ENCODE measurements at places on chromosomes 4 and X.

DNA sequence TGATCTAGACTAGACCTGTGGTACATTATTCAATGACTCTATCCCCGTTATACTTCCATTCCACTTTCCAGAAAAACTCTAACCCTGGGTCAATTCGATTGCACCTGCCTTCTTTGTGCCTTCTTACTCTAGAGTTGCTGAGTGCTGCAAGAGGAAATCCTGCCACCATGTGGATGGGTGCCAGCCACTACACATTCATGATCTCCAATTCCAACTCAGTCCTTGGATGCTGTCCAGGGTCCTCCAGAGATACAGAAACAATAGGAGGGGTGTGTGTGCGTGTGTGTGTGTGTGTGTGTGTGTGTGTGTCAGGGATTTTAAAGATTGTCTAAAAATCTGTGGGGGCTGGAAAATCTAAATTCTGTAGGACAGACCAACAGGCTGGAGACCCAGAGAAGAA lies 42.9 kb upstream of the INTS6L start:
- DNase-seq: peak; percentile 25

- DNase-seq: no peak
Measured at GRCh38 chrX:105136786-105137185, 83.7 kb downstream of the TEX13A start.

DNA sequence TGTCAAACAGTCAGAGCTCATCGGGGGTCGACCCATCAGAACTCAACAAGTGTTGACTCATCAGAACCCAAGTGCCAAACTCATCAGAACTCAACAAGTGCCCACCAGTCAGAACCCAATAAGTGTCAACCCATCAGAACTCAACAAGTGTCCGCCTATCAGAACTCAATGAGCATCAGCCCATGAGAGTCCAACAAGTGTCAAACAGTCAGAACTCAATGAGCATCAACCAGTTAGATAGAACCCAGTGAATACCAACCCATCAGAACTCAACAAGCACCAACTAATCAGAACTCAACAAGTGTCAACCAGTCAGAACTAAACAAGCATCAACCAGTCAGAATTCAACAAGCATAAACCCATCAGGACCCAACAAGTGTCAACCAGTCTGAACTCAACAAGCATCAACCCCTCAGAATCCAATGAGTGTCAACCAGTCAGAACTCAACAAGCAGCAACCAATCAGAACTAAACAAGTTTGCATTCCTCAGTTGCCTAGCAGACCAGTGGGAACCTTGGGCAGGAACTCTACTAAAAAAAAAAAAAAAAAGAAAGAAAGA lies 115.3 kb downstream of the PRKX start:
- no peak for DNase-seq

DNA sequence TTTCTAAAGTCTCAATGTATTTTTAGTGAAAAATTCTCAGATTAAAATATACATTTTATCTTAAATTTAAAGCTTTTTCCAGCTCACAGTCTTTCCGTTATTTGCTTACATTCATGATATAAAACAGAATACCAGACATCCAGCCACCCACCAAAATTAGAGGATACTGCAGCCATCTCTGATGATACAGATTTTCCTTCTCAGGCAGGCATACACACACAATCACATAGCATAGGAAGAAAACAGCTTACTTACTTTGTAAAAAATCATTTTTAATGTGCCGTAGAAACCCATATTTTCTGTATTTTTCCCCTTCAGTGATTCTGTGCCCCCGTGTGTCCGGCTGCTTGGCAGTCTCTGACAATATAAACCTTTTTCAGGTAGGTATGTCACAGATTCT lies 183.7 kb downstream of the FBXW7 start:
- DNase-seq: no peak

GRCh38 chrX:32937043-32937442 lies 274.3 kb downstream of the DMD start:
- DNase-seq: no peak

DNA sequence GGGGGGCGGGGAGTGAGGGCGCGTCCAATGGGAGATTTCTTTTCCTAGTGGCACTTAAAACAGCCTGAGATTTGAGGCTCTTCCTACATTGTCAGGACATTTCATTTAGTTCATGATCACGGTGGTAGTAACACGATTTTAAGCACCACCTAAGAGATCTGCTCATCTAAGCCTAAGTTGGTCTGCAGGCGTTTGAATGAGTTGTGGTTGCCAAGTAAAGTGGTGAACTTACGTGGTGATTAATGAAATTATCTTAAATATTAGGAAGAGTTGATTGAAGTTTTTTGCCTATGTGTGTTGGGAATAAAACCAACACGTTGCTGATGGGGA lies 1.1 kb downstream of the HTT start:
- DNase-seq: no peak

DNA sequence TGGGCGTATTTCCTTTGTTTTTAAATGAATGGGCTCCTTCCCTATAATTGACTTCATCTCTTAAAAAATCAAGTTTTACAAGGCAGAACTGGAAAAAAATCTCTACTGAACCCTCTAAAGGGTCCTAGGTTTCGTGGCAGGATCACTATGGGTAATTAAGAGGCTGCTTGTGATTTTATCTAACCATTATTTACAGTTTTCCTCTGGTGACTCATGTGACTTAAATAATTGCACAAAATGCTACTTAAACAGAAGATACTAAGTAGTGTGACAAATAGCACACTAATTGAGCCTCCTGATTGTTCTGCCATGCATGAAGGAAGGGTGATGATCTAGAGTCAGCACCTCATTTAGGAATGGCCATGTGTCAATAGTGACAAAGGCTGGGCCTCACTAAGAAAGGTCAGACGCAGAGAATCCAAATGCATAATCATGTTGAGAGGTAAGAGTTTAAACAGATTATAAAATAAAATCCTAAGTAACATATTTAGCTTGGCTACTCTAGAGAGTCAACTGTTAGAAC lies 35.5 kb downstream of the OFD1 start:
- no peak for DNase-seq

DNA sequence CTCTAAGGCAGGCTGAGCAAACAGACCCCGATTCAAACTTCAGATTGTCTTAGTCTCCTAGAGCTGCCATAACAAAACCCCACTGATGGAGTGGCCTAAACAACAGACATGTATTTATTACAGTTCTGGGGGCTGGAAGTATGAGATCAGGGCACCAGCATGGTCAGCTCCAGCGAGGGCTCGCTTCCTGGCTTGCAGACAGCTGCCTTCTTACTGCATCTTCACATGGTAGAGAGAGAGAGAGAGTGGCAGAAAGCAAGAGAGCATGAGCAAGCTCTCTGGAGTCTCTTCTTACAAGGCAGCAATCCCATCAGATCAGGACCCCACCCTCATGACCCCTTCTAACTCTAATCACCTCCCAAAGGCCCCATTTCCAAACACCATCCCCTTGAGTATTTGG lies 22.3 kb upstream of the SORCS2 start:
- no peak for DNase-seq

DNA sequence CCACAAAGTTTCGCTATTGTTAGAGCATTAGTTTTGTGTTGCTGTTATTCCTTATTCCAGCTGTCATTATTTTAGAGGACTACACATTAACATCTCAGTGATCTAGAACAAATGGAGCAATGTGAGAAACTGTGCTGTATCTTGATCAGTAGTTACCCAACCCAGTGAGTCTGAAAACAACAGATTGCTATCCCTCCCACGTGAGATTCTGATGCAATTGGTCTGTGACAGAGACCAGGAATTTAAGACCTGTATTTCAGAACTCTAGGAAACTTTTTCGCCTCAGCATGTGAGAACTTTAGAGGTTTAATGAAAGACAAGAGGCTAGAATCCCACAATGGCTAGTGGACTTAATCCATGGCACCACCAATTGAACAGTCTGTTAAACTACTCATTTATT lies 35.7 kb upstream of the CDS1 start:
- no peak for DNase-seq

DNA sequence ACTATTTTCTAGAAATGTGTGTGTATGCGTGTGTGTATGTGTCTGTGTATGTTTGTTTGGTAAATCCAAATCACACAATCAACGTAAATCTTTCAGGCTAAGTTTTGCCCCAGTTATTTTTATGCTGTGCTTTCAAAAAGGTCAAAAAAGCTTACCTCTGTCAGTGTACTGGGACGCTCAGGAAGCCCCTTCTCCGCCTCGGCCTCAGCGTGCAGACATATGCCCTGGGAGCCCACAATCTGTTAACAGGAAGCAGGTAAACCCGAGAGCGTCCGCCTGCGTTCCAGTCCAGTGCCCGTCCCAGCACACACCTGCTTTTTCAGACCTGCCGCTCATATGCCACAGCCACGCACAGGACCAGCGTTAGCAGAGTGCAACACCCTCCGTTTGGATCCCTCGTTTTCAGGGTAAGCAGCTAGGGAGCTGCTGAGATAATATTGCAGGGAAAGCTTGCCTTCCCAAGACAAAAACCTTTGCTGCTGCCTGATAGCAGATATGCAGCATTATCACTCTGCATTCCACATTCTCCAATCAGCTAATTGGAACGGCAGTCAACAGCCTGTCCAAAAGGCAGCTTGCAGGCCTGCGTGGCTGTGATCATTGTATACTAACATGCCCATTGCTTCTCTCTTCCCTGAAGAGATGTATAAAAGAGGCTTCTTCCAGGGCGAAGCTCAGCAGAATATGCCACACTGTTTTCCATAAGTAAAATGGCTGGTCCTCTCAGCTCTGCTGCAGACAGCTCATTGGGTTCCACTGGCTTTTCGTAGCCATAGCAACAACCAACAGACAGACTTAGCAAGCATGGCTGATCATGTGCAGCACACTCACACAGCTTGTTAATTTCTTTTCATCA lies at the start of gene SORBS2:
Gene SORBS2 (minus strand): TSS at position 686 of the 856 bp plus-strand sequence. CDS start 121,623 bp downstream, outside the sequence.
- peak; percentile 59 for DNase-seq

DNA sequence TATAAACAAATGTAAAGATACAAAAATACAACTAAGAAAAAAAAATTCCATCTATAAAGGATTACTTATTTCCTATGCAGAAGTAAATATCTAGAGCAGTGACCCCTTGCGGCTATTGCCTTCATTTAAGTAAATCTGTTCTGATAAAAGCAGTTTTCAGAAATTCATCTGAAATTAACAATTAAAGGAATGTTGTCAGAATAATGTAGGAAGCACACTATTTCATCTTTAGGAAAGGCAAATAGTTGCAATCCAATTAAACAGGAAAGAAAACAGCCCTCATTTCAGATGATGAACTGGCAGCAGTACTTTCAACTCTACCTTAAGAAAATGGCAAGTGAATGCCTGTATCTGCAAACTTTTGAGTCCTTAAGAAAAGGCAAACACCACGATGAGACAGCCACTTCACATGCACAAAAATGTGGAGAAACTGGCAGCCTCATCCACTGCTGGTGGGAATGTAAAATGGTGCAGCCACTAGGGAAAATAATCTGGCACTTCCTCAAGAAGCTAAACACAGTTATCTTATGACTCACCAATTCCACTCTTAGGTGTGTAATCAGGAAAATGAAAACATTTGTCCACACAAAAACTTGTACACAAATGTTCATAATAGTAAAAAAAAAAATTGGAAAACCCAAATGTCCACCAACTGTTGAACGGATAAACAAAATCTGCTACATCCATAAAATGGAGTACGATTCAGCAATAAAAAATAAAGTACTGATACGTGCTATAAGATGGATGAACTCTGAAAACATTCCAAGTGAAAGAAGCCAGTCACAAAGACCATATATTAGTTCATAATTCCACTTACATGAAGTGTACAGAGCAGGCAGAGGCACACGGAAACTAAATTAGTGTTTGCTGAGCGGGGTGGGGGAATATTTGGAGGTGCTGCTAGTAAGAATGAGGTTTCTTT lies 2.0 kb upstream of the THAP9 start:
- DNase-seq: peak; percentile 11

GRCh38 chr4:185323606-185324005 lies 72.1 kb downstream of the LRP2BP start:
- DNase-seq: no peak

DNA sequence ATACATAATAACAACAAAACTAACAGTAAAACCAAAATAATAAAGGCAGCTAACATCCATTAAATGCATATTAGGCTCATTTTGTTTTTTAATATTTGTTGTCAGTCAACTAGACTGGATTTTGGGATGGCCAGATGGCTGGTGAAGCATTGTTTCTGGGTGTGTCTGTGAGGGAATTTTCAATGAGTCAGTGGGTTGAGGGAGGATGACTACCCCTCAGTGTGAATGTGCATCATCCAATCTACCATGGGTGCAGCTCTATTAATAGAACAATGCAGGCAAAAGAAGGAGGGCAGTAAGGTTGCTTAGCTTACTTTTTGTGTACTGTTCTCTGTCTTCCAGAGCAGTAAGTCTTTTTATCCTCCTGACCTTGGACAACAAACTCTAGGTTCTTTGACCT lies 484.2 kb upstream of the HS3ST1 start:
- DNase-seq: no peak

GRCh38 chr4:94814237-94814636 lies 56.5 kb downstream of the BMPR1B start:
- DNase-seq: no peak

- DNase-seq: no peak
Measured at GRCh38 chr4:125780164-125780563, 465.4 kb downstream of the FAT4 start.

- no peak for DNase-seq
Measured at GRCh38 chr4:148770377-148770776, 328.2 kb upstream of the NR3C2 start.

- peak; percentile 81 for DNase-seq
Measured at GRCh38 chr4:6269616-6270511, at the start of gene WFS1. Gene WFS1 (plus strand): TSS chr4:6269850. CDS start chr4:6277456, 7,606 bp downstream.

GRCh38 chr4:112418092-112418491 lies 97.9 kb downstream of the NEUROG2 start:
- no peak for DNase-seq

DNA sequence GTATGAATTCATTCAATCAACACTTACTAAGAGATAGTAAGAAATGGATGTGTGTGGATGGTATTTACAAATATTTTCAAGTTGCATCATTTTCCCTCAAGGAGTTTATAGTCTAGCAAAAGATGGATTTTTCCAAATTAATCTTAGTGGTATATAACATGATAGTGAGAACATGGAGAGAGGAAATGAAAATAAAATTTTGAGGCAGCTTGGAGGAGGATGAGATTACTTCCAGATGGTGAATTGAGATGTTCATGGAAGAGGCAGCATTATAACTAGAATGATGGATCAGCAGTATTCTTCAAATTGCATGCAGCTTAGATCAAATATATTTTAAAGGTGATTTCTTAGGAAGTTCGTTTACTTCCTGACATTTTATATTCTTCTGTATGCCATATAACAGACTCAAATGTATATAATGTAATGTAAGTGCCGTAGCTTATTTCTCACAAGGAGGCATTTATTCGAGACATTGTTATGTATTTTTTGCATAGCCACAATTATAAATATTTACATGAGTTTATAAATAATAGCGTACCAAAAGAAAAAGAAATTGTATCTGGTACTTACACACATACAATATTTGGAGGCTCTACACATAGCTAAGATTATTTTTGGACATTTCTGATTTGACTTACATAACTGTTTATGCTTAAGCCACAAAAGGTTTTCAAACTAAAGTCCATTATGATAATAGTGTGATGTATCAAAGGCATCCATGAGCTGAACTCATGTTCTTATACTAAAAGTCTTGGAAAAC lies 439.4 kb downstream of the SPRY1 start:
- DNase-seq: no peak

GRCh38 chrX:65750674-65751469 lies 83.4 kb downstream of the MSN start:
- DNase-seq: no peak

Measured in SHP77 (cell line).